Activated CD4-positive, alpha-beta T cell treated with anti-CD3 and anti-CD28 coated beads, Interleukin-2, amount 10 ng/mL, durations not matched to agents 7 days and 5 days (primary cell): ENCODE measurements at places on chromosomes 16 and 17. TPM values are rescaled to one million over a fixed set of nuclear protein-coding genes. Genes with fewer than 3 reads are reported as not detected.

Gene SYNGR2
- 57.6 TPM for total RNA-seq

Gene RSL1D1
- 182 TPM for total RNA-seq

- DNase-seq: no peak
Observed at GRCh38 chr17:76953946-76954345, 85.7 kb downstream of the MGAT5B start.

DNA sequence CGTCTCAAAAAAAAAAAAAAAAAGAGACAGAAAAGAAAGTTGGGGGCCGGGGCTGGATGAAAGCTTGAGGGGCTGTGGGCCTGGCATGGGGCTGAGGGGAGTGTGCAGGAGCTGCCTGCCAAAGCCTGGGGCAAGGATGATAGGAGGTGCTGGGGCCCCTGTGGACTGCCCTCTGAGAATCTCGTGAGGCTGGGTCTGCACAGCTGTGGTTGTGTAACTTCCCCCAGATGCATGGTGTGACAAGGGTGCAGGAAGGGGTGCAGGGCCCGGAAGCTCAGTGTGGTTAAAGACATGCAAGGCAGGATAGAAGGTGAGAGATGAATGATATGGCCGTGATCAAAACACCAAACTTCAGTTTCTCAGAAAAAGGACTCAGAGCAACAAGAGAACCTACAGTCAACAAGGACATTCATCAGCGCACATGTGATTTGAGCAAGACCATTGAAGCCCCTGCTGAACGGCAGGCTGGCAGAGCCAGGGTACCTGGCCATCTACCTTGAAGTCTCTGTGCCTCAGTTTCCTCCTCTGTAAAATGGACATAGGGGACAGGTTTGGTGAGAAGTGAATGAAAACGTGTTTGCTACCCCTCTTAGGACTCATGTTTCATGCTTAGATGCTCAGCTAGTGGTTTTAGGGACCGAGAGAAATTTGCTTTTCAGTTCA is 9.6 kb downstream of the IL32 start:
- peak; percentile 94 for DNase-seq

GRCh38 chr16:79069121-79069520 is 531.4 kb downstream of the MAF start:
- no peak for DNase-seq
